ENCODE measurements at places on chromosomes 3 and 15. TPM values are rescaled to one million over a fixed set of nuclear protein-coding genes. Genes with fewer than 3 reads are reported as not detected.

GRCh38 chr3:89320186-89320585 is 212.8 kb downstream of the EPHA3 start:
- DNase-seq: no peak

GRCh38 chr3:96966181-96966929 is 152.0 kb downstream of the EPHA6 start:
- no peak for DNase-seq

GRCh38 chr3:34183611-34184340 is 385.3 kb downstream of the PDCD6IP start:
- DNase-seq: no peak

DNA sequence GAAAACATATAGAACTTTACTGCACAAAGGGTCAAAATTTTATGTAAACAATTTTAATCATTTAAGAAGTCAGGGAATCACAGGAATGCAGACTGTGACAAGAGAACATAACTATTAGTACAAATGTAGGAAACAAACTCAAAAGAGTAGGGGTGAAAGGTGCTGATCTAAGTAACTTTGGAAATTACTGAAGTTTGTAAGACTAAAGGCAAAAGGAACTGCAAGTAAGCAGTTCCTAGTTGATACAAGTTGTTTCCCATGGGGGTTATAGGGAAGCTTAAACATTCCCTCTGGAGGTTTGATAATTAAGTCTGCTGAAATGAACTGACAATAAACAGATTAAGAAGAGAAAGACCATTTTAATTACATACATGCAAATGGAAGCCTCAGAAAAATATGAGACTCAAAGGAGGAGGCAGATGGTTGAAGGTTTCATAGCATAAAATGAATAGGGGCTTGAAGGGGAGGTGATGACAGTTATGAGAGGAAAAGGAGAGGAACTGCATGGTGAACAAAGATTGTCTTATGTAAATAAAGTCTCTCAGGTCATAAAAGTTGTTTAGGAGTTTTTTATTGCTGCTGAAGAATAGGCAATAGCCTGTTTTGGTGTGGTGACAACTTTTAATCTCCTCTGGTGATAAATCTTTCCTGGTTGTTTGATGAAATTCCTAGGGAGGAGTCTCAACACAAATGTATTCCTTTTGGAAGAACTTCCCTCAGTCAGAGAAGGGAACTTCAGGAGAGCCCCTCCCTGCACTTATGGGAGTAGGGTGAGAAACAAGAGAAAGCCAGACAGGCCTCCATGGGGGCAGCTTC is 17.1 kb downstream of the SETMAR start:
- DNase-seq: no peak

GRCh38 chr3:64056606-64057180 is 33.4 kb upstream of the PSMD6 start:
- no peak for DNase-seq

GRCh38 chr3:66394753-66395249 is 106.0 kb downstream of the LRIG1 start:
- DNase-seq: no peak

DNA sequence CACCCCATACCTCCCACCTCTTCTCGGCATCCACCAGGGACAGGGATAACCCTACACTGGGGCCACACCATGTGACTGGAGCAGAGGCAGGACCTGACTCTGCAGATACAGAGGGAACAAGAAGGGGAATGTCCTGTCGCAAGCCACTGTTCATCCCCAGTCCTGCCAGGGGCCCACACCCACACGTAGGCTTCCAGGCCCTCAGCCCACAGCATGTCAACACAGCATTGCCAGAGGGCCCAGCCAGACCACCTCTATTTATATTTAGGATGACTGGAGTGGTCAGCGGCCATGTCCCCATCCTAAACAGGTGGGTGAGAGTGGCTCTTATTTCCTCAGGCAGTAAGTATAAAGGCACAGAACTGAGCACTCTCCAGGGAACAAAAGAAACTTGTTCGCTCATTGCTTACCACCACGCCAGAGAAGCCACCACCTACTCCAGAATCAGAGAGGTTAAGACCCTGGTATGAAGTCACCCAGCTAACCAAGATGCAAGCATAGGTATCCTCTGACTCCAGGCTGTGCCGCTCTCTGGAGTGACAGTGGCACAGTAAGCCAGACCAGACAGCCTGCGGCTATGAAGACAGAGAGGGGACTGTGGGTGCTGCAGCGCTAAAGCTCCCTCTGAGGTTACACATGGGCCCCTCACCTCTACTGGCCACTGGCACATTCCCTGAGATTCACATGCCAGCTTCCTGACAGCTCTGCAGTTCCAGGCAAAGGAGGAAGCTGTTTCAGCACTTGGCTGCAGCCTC is 67.9 kb downstream of the LRIG1 start:
- DNase-seq: no peak

Gene LTF
- not detected for total RNA-seq

Gene ZIC4
- not detected for total RNA-seq
